CMK (cell line): ENCODE measurements at places on chromosomes 1 and 21.

DNA sequence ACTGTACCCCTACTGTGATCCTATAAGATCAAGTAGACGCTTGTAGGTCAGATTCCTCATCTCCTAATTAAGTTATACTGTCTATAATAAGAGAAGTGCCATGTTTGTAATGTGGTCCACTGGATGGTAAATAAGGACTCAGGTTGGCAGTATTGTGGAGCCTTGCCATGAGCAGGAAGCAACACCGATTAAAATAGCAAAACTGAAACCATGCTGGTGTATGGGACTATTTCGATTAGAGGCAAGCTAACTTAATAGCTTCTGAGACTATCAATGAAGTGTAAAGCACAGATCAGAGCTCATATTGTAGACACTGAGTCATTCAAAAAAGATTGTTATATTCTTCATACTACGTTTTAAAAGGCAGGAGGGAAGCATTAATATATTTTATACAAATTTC is 348.8 kb downstream of the HHAT start:
- DNase-seq: no peak

DNA sequence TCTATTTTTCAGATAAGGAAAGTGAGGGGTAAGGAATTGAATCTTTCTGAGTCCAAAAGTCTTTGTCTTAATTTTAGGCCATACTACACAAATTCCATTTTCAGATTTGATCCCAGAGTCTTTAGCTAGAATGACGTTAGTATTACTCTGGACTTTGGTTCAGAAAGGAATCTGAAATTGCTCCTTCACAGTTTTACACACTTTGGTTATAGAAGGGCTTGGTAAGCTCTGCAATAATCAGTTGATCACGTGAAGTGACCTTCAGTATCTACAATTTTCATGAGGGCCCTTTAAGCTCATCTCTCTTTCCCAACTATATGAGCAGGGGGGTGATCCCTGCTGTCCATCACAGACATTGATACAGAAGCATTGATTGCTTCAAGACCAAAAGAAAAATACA is 103.4 kb upstream of the ESRRG start:
- DNase-seq: no peak

- no peak for DNase-seq
Measured at GRCh38 chr1:240426051-240426450, 185.9 kb downstream of the GREM2 start.

DNA sequence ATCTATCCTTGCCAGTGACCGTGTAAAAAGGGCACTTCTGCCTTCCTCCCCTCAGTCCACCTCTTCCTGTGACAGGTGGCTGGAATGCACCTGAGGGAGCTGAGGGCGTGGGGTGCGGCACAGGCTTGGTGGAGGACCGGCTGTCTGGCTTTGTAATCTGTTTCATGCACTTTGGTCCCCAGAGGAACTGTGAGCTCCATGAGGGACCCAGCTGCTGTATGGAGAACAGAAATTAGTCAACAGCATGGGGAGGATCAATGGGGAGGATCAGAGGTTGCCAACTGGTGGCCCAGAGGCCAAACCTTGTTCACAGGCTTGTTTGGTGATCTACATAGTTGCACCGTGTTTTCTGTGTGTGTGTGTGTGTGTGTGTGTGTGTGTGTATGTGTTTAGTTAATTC is 19.0 kb upstream of the LUZP1 start:
- no peak for DNase-seq

- no peak for DNase-seq
Measured at GRCh38 chr1:23720256-23720995, 22.8 kb upstream of the ELOA start.

GRCh38 chr21:44065428-44065827 is 41.8 kb upstream of the PWP2 start:
- no peak for DNase-seq

DNA sequence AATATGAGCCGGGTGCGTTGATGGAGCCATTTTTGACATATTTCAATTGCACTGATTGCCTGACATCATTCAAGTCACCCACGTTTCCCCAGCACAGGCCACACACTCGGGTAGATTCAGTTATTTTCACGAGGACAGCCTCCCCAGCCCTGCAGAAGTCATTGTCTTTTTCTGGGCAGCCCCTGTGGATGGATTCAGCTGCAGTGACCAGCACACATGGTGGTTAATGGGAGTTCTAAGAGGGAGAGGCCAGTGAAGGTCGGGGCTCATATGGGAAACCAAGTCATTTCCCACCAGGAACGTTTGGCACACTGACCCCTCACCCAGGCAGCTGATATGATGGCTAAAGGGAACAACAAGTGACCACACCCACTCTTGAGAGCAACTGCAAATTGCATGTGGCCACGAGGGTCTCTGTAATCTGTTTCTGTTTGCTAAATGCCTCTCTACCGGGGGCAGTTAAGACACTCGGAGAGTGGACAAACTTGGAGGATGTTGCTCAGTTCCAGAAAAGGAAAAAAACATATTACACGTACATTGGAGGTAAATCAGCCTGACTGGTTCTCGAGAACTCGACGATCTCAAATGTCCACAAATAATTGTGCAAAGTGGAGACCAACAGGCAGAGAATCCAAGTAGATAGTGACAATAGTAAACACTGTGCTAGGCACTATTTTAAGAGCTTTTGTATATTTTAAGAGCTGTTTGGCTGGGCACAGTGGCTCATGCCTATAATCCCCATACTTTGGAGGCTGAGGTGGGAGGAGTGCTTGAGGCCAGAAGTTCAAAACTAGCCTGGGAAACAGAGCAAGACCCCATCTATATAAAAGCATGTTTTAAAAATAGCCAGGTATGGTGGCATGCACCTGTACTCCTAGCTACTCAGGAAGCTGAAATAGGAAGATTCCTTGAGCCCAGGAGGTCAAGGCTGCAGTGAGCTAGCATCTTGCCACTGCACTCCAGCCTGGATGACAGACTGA is 167.2 kb upstream of the IRF2BP2 start:
- DNase-seq: no peak

DNA sequence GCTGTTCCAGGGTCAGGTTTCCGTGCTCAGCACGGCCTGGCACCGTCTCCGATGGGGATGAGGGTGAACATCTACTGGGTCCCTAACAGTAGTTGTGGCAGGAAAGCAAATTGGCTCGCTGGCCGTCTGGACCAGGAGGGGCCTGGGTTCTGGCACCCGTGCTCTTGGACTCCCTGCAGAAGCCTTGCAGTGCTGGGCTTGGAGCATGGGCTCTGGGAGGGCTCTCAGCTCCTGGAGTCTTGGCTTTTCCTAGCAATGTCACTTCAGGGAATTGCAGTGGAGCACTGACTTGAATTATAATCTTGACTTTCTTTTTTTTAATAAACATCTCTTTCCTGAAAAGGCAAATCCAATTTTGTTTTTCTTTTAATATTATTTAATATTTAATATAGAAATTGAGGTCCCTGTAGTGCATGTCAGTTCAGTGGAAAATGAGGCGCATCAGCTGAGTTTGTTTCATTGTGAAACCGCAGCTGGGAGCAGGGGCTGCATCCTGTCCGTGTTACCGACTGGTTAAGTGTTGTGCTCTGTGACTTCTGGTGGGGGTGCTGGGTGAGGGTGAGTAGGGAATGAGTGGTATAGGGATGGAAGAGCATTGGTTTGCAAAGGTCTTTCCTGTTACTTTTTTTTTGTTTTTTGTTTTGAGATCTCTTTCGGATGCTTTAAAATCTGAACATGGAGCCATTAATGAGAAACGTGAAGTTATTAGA is 64.1 kb downstream of the PEX14 start:
- no peak for DNase-seq

DNA sequence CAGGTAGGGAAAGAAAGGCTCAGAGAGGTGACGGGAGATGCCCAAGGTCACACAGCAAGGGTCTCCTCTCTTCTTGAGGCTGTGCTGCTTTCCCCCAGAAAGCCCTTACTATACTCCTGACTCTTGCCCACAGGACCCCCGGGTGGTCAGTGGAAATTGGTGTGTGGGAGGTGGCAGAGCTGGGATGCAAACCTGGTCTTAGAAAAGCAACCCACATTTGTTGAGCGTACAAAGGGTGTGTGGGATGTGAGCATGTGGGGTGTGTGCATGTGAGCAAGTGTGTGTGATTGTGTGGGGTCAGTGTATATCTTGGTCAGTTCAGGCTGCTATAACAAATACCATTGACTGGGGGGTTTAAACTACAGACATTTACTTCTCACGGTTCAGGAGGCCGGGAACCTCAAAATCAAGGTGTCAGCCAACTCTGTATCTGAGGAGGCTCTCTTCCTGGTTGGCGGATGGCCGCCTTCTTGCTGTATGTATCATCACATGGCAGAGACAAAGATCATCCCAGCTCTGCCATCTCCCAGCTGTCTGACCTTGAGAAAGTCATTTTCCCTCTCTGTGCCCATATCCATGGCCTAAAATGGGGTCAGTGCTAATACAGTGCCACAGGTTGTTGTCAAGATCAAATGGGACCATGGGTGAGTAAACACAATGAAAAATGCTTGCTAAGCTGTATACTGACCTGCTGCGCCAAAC is 268.5 kb downstream of the PTPRU start:
- no peak for DNase-seq

DNA sequence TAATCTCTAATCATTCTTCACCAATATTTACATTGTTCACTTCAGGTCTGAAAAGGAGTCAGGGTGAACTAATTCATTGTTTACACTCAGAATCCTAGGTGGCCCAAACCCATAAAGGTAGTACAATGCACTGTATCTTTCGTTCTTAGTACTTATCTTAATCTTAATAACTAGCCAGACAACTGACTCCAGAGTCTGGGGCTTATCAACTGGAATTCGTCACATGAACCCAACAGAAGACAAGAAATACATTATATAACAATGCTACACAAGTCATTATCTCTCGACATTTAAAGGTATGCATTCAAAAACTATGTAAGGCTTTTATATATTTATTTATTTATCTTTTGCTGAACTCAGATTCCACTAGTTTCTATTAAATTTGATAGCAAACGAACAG is 125.9 kb upstream of the ESRRG start:
- DNase-seq: no peak

DNA sequence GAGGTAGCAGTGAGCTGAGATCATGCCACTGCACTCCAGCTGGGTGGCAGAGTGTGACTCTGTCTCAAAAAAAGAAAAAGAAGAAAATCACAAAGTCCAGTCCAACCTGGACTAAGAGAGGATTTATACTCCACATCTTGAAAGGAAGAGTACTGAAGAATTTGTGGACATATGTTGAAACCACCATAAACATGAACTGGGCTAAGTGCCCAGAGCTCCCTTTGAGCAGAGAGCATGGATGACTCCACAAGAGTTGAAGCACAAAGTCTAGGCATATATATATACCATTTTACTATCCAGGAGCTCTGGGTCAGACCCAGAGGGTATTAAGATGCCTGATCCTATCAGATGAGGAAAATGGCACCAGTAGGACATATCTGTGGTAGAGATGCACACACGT is 86.6 kb downstream of the OMA1 start:
- DNase-seq: no peak

- DNase-seq: no peak
Measured at GRCh38 chr1:32521165-32521564, 18.1 kb upstream of the ZBTB8A start.

DNA sequence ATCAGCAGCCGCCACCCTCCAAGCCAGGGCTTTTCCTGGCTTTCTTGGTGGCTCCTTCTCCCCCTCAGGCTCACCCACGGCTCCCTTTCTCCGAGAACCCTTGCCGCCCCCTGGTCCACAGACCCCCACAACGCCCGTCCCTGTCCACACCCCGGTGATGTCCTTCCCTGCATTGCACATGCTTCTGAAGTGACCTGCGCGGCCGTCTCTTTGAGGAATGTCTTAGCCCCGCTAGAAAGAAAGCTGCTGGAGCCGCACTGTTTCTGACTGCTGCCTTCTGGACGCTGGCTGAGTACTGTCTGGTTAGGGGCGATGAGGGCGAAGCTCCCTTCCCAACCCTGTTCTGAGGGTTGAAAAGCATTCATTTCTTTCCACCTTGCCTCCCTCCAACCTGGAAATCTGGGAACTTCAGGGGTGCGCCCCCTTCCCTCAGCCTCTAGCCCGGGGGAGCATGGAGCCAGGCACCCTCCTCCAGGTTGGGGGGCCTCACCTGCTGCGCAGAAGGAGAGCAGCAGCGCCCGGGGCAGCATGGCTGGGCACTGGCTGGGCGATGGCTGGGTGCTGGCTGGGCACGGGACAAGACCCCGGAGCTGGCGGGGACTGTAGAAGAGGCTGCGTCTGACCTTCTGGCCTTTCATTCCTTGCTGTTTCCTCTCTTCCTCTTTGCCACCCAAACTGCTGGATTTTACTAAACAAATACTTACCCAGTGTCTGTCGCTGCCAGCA is at the start of gene CLEC20A:
Gene CLEC20A, minus strand, starts transcription at position 555 of the 726 bp plus-strand sequence. Its CDS starts 25 bp downstream, at position 530.
- no peak for DNase-seq

DNA sequence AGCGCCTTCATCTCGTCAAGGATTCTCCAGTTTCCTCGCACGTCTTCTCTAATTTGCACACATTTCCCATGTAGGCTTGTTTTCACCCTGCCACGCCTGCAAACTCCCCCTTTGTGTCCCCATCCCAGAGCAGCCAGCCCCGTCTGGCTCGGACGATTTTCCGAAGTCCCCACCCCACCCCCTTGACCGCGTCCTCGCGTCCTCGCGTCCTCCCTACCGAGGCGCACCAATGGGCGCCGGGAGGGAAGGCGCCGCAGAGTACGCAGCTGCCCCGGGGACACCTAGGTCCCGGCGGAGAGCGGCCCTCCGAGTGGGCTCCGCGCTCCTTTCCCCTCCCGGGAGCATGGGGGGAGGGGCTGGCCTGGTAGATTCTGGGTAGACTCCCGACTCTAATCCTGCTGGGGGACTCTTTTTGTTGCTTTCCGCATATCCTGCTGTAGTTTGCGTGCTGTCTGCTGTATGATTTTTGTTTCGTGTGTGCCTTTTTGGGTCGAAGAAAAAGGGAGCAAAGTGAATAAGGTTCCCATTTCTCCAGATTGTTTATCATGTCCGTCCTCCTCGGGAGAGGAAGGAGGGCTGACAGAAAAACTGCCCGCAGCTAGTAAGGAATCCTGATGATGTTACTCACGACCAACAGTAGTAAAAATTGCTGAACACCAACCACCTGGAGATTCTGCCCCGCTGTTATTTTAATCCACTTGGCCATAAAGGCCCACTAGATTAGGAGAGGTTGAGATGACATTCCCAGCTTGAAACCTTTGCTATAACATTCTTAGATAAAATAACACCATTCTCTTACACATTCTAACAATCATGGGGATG is 1.5 kb downstream of the CACHD1 start:
- no peak for DNase-seq

- no peak for DNase-seq
Measured at GRCh38 chr1:61120246-61120840, 38.0 kb downstream of the NFIA start.

DNA sequence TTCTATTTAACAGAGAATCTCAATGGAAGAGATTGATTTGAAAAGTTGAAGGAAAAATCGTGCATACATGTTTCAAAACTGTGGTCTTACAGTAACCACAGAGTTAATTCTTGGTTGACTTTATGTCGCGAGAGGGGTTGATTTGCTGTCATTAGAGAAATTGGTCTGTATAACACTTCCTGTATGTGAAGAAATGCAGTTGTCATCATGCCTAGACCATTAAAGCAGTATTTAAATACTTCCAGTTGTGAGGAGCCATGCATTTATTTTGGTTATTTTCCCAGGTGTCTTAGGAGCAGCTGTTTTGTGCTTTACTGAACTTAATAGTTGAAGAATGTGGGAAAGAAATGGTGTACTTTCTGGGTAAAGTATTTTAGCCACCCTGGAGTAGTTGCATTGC is 76.2 kb downstream of the NFIA start:
- DNase-seq: no peak
